ENCODE measurements at places on chromosomes 7 and 10.

- DNase-seq, result no peak
These were observed 57.6 kb downstream of the HIPK2 start for GRCh38 chr7:139720186-139720585.

- DNase-seq, result peak; percentile 71
These were observed 59.1 kb downstream of the ZNF365 start for GRCh38 chr10:62433181-62433692.

- no peak for DNase-seq
These were observed 8.6 kb upstream of the GRID1 start for GRCh38 chr10:86375204-86375603.

- no peak for DNase-seq
These were observed at the start of gene FOXP2 for GRCh38 chr7:114414156-114415063. Gene FOXP2, plus strand, starts transcription at chr7:114414815. Its CDS starts 11,697 bp downstream, at chr7:114426512.

DNA sequence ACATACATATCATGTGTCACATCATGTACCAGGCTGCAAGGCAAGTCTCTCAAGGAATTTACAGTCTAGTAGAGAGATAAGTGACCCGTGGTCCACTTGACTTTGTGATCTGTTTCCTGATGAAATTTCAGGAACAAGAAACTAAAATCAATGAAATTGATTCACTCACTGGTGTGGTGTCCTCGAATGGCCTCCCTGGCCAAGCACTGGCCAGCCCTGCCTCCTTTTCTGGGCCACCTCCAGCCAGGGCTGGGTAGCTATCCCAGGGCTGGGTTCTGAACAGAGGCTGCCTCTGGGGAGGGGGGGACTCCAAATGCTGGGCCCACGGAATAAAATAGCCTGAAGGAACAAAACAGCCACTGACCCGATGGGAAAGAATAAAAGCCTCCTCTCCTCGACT, 182.2 kb downstream of the HERPUD2 start:
- no peak for DNase-seq

DNA sequence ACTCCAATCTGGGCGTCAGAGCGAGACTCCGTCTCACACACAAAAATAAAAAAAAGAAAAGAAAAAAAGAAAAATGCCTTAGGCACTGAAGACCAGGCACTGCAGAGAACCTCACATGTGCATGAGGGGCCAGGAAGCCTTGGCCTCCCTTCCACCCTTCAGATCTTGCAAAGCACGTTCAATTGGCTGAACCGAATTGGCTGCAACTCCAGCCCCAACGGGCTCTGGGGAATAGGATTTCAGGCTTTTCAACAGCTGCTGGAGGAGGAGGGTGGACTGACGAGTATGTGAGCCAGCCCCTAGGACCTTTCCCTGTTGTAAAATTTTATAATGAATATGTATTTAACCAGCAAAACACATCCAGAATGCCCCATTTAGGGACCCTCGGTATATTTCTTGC, 16.7 kb downstream of the TMEM120A start:
- DNase-seq, result no peak

DNA sequence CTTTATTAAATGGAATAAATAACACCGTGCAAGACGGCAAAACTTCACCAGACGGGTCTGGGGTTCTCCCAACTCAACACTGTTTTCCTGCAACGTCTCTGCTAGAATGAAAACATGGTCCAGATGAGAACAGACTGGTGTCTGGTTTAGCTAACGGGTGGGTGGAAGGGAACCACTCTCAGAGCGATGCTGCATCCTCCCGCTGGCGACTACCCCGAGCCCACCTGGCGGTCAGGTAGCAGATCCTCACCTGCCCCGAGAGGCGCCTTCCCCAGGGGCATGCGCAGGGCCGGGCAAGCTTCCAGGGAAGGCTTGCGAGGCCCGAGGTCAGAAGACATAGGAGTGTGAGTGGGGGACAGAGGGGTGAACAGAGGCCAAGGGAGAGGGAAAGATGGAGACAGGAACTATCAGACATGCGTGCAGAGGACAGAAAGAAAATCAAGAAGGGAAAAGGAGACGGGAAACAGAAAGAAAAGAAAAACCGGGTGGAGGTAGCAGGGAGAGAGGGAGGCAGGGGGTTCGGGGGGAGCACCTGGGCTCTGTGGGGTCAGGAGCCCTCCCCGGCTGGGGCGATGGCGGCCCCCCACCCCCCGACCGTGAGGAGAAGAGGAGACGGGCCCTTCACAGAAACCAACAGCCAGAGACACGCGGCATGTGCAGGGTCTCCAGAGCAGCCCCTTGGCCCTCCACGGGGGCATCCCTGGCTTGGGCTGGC, 222.0 kb downstream of the MAD1L1 start:
- no peak for DNase-seq

- no peak for DNase-seq
These were observed 31.1 kb upstream of the ADD3 start for GRCh38 chr10:109976681-109977080.

DNA sequence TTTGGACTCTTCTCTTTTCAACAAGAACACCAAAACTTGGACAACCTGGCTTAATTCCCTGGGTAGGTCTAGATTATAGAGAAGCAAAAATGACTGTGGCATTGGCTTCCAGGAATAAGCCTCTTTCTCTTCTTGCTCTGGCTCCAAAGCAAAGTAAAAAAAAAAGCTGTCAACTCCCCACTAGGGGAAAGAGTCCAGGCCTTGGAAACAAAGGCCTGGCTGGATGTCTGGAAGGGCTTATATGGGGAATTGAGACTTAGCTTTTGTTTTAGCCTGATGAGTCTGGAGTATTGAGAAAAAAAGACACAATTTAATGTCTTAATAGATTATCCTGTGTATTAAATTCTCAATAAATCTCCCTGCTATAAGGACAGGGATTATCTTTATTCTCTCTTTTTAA, 300.6 kb downstream of the SORCS3 start:
- no peak for DNase-seq

GRCh38 chr7:116395141-116395791, 104.3 kb upstream of the CAV2 start:
- peak; percentile 78 for DNase-seq

DNA sequence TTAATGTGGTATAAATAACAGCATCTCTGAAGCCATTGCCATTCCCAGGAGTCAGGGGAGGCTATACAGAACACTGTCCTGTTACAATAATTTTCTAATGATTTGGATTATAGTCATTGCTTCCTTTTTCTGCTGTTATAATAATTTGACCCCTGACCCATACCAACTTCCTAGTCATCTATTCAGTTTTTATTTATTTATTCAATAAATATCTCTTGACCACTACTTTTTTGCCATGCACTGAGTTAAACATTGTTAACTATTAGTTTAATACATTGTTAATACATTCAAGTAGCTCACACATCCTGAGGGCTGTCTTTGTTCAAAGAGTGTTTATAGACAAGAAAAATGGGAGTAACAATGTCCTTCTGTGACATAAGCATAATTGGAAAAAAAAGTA, 235.5 kb upstream of the MEOX2 start:
- no peak for DNase-seq

DNA sequence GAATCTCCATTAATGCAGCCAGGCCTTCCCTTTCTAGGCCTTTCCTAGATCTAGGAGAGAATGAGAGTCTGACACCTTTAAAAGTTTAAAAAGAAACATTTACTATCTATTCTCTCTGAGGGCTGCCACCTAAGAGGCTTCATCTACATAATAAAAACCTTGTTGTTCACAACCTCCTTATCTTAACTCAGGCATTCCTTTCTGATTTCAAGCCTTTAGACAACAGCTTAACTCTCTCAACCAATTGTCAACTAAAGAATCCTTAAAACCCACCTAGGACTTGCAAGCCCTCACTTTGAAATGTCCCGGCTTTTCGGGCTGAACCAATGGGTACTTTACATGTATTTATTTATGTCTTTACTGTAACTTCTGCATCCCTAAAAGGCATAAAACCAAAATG, 64.3 kb upstream of the RET start:
- DNase-seq, result no peak

GRCh38 chr7:151306860-151307259, 34.8 kb upstream of the NUB1 start:
- no peak for DNase-seq

All from AG08396 (cell line).